ENCODE measurements at places on chromosomes 16 and 17. TPM values are rescaled to one million over a fixed set of nuclear protein-coding genes. Genes with fewer than 3 reads are reported as not detected.

OR1A2 gene
- not detected for total RNA-seq

CARD14 gene
- total RNA-seq = 0.49 TPM

MFSD6L gene
- not detected for total RNA-seq

ZG16 gene
- not detected for total RNA-seq

CDH5 gene
- total RNA-seq = 47.1 TPM

HLF gene
- 22.6 TPM for total RNA-seq

PERCC1 gene
- total RNA-seq = not detected

TEKT1 gene
- total RNA-seq = not detected

CCL17 gene
- not detected for total RNA-seq

COTL1 gene
- 13.3 TPM for total RNA-seq

EIF5A gene
- total RNA-seq = 250 TPM

TMEM94 gene
- total RNA-seq = 38.8 TPM

GRCh38 chr17:76327696-76328095 is 19.6 kb upstream of the QRICH2 start:
- no peak overlapping the region for H3K4me3 ChIP-seq
- peaks cover 15% of the 10 kb centered on the region for H3K4me1 ChIP-seq
- no peak overlapping the region for H3K27ac ChIP-seq
- no peaks in the 10 kb centered on the region for H3K27me3 ChIP-seq

- peaks cover 11% of the 10 kb centered on the region for H3K4me1 ChIP-seq
- DNase-seq = peak; percentile 64
- H3K4me3 ChIP-seq = peak overlapping the region; percentile 23
Observed at GRCh38 chr16:24670623-24671454, 58.6 kb upstream of the TNRC6A start.

DNA sequence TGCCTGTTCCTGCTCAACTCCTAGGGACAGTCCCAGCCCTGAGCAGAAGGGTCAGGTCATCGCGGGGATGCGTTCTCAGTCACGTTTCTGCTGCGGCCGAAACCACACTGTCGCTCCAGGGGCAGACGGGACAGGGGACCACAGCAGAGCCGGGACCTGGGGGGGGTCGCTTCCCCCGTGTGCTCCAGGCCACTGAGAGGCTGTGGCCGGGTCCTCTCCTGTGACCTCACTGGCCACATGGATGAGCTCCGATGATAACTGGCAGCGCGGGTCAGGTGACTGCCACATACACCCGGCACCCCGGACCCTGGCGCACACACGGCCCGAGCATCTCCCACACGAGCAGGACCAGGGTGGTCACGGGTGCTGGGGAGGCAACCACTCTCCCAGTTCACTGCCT is 12.8 kb downstream of the GNPTG start:
- no peaks in the 10 kb centered on the region for H3K4me1 ChIP-seq
- H3K36me3 ChIP-seq = peaks cover 81% of the 10 kb centered on the region
- H3K27ac ChIP-seq = no peak overlapping the region
- no peak overlapping the region for H3K4me3 ChIP-seq
- no peaks in the 10 kb centered on the region for H3K27me3 ChIP-seq
- DNase-seq = no peak

GRCh38 chr17:49292901-49293300 is 62.3 kb upstream of the PHOSPHO1 start:
- H3K27me3 ChIP-seq = no peaks in the 10 kb centered on the region
- DNase-seq = no peak
- peaks cover 23% of the 10 kb centered on the region for H3K36me3 ChIP-seq
- H3K4me3 ChIP-seq = no peak overlapping the region
- H3K4me1 ChIP-seq = no peaks in the 10 kb centered on the region
- H3K27ac ChIP-seq = no peak overlapping the region

GRCh38 chr16:72481419-72481818 is 309.5 kb upstream of the PMFBP1 start:
- no peak overlapping the region for H3K27ac ChIP-seq
- no peak overlapping the region for H3K4me3 ChIP-seq
- no peaks in the 10 kb centered on the region for H3K36me3 ChIP-seq
- H3K4me1 ChIP-seq = no peaks in the 10 kb centered on the region
- DNase-seq = no peak

DNA sequence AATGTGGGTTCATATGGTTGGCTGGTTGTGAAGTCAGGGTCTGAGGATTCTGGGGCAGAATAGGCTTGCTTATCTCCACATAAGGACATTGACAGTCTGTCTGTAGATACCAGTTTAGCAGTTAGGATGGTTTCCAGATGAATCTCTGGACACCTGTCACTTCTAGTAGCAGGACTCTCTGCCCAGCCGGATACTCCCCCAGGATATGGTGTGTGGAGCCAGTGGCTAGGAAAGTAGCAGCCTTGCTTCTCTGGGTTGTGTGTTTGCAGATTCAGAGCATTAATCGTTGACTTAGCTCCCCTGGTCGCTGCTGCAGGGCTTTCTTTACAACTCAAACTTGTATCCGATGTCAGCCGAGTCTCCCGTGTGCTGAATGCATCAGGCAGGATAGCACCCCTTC is 45.2 kb downstream of the CLEC16A start:
- peaks cover 12% of the 10 kb centered on the region for H3K4me1 ChIP-seq
- no peak overlapping the region for H3K27ac ChIP-seq
- peaks cover 59% of the 10 kb centered on the region for H3K36me3 ChIP-seq
- H3K27me3 ChIP-seq = no peaks in the 10 kb centered on the region
- no peak overlapping the region for H3K4me3 ChIP-seq

GRCh38 chr17:39251997-39252396 is 26.3 kb upstream of the STAC2 start:
- H3K27ac ChIP-seq = no peak overlapping the region
- no peak for DNase-seq
- H3K4me3 ChIP-seq = no peak overlapping the region
- no peaks in the 10 kb centered on the region for H3K4me1 ChIP-seq
- no peaks in the 10 kb centered on the region for H3K27me3 ChIP-seq

DNA sequence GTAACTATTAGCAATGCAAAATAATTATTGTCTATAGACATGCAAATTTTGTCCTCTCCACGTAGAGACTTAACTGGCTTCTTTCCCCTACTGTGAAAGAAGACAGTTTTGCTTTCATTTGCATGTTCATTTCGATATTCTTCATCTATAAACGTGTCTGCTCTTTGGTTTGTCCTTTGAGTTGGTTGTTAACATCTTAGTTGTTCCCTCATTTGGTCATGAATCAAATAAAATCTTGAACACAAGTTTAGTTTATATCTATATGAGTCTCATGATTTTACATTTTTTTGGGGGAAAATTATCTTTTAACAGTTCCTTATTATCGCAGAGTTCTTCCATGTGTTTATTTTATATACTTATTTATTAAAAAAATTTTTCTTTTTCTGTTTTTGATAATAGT is 214.4 kb downstream of the UTP18 start:
- no peaks in the 10 kb centered on the region for H3K4me1 ChIP-seq
- DNase-seq = no peak
- no peaks in the 10 kb centered on the region for H3K36me3 ChIP-seq
- peaks cover 32% of the 10 kb centered on the region for H3K27me3 ChIP-seq
- no peak overlapping the region for H3K4me3 ChIP-seq

GRCh38 chr16:21277045-21277926 is 804 bp downstream of the CRYM start:
- H3K36me3 ChIP-seq = no peaks in the 10 kb centered on the region
- H3K27ac ChIP-seq = peak overlapping the region; percentile 89

- no peaks in the 10 kb centered on the region for H3K27me3 ChIP-seq
- no peak for DNase-seq
- no peak overlapping the region for H3K4me3 ChIP-seq
- H3K27ac ChIP-seq = peak overlapping the region; percentile 74
Observed at GRCh38 chr16:54505549-54506213, 219.1 kb upstream of the IRX3 start.

GRCh38 chr16:19114359-19115147 is 789 bp downstream of the ITPRIPL2 start:
- H3K4me1 ChIP-seq = peaks cover 68% of the 10 kb centered on the region
- peak overlapping the region; percentile 96 for H3K27ac ChIP-seq
- H3K4me3 ChIP-seq = peak overlapping the region; percentile 78
- DNase-seq = peak; percentile 62
- peaks cover 22% of the 10 kb centered on the region for H3K36me3 ChIP-seq

DNA sequence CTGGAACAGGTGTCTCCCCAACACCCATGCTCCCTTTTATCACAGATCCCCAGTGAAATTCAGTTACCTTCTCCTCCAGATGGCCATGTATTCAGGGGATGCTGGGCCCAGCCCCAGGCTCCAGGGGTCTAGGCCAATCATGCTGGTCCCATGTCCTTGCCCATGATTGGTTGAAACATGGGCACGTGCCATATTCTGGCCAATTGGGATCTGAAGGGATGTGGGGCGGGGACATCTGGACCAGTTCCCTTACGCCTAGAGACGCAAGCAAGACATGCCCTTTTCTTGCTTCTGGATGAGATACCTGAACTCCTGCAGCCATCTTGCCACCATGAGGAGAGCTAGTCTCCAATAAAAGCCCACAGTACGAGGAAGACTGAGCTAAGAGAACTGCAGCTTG is 31.0 kb upstream of the ST6GALNAC1 start:
- H3K36me3 ChIP-seq = peaks cover 24% of the 10 kb centered on the region
- H3K27me3 ChIP-seq = no peaks in the 10 kb centered on the region
- peaks cover 26% of the 10 kb centered on the region for H3K4me1 ChIP-seq
- H3K4me3 ChIP-seq = no peak overlapping the region

GRCh38 chr16:10037751-10038150 is 144.5 kb downstream of the GRIN2A start:
- peaks cover 22% of the 10 kb centered on the region for H3K27me3 ChIP-seq
- no peak overlapping the region for H3K4me3 ChIP-seq

DNA sequence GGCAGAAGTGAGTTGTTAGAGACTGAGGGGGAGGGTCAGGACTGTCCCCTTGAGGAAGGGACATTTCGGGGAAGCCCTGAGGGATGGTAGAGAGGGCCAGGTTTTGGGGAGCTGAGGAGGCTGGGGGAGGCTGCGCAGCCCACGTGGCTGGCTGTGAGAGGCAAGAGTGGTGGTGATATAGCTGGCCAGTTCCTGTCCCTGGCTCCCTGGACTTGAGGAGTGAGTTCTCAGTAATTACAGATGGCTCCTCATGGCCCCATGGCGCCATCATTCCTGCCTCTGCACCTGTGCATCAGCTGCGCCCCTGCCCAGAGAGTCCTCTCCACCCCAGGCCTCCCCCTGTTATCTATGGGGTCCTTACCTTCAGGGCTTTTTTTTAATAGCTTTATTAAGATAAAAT is 30.3 kb downstream of the MPRIP start:
- no peak overlapping the region for H3K4me3 ChIP-seq
- no peak for DNase-seq
- H3K4me1 ChIP-seq = peaks cover 93% of the 10 kb centered on the region

DNA sequence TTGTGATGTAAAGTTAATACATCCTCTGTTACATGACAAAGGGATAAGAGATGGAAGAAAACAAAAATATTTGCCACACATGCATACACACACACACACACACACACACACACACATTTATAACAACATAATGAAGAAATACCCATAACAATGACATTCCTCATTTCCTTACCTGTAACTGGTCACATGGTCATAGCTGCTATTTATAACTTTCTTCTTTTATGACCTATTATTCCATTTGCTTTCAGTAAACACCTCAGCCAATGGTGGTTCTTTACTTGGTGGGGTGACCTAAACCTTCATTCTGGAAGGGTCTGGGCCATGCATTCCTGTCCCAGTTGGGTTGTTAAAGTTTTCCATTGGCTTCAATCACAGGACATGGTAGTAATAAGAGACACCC is 5.3 kb downstream of the MT2A start:
- DNase-seq = no peak
- no peaks in the 10 kb centered on the region for H3K27me3 ChIP-seq
- H3K36me3 ChIP-seq = no peaks in the 10 kb centered on the region
- H3K4me1 ChIP-seq = peaks cover 58% of the 10 kb centered on the region
- no peak overlapping the region for H3K27ac ChIP-seq

DNA sequence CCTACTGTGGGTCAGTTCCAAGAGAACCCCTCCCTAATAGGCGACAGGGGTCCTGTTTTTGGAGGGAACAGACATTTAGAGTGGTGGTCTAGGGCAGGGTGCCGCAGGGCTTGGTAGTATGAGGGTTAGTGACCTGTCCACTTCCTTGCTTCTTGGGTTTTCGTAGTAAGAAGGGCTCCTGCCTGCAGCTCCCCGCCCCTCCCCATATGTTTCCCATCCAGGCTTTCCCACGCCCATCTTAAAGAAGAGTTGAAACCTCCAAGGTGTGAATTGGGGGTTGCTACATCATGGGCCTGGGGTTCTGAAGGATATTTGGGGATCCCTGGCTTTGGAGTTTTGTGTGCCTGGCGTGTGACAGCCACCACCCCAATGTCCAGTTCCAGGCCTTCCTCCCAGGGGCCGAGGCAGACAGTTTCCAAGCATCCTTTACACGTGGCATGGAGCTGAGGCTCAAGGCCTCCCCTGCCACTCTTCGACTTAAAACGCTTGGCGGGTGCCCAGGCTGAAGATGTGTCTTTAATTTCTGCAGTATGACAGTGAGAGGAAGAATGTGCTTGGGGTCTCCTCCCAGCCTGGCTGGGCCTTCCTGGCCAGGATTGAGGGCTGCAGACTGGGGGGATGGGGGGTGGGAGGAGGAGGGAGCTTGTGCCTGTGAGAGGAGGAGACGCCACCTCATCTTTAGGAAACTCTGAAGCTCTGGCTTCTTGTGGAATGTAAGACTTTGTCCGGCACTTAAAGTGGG is 2.3 kb upstream of the COL1A1 start:
- H3K4me1 ChIP-seq = peaks cover 50% of the 10 kb centered on the region
- no peaks in the 10 kb centered on the region for H3K36me3 ChIP-seq
- peaks cover 90% of the 10 kb centered on the region for H3K27me3 ChIP-seq
- no peak overlapping the region for H3K4me3 ChIP-seq
- H3K27ac ChIP-seq = no peak overlapping the region

DNA sequence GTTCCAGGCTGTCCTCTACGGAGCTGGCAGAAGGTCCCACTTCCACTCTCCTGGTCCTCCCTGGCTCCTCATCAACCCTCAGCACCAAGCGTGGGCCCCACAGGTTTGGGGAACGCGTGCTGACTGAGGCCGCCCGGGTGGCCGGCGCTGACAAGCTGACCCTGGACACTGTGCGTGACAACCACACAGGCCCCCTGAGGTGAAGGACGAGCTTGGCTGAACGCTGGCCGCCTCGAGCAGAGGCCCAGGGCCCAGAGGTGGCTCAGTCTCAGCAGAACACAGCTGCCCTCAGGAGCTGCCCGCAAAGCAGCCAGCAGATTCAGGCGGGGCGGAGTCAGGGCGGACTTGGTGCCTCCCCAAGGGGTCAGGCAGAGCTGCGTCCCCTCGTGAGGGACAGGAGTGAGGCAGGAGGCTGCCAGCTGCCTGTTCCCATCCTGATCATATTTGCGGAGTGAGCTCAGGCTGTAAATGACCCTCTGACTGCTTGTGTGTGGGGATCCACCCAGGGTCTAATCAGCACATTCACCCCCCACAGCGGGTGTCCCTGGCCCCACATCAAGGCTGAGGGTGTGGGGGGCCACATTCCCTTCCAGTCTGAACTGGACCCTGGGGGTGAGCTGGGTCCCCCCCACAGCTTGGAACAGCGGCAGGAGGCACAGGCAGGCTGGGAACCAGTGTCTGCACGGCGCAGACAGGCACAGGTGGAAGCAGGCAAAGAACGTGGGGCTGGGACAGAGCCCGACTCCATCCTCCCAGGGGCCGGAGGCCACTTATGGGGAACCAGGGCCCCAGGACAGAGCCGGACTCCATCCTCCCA is 105.1 kb upstream of the METRNL start:
- DNase-seq = no peak
- no peaks in the 10 kb centered on the region for H3K36me3 ChIP-seq
- H3K27ac ChIP-seq = no peak overlapping the region
- no peaks in the 10 kb centered on the region for H3K4me1 ChIP-seq
- no peak overlapping the region for H3K4me3 ChIP-seq

GRCh38 chr16:84475643-84476240 is 28.7 kb downstream of the MEAK7 start:
- no peak overlapping the region for H3K27ac ChIP-seq

All from left ventricle myocardium inferior (tissue), 1 donor.